ENCODE measurements at places on chromosomes 5 and 9.

DNA sequence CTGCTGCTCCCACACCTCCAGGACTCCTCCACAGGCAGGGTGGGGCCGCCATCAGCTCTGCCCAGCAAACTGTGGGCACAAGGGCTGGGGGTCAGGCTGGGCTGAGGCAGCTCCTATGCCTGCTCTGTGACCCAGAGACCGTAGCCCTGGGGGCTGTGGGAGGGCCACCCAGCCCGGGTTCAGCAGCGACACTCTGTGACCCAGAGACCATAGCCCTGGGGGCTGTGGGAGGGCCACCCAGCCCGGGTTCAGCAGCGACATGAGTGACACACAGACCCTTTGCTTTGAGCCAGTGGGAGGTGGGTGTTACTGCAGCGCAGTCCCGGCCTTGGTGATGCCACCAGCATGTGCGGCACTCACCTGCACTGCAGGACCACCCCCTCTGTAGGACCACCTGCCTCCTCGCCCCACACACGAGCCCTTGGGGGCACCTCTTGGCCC is 118.9 kb upstream of the LPCAT1 start:
- no peak for DNase-seq

- DNase-seq = no peak
Measured at GRCh38 chr5:87867281-87867680, 401.4 kb downstream of the TMEM161B start.

GRCh38 chr9:31574006-31574765 is 810.3 kb upstream of the ACO1 start:
- no peak for DNase-seq

- DNase-seq = no peak
Measured at GRCh38 chr9:32738501-32739172, 44.7 kb upstream of the TMEM215 start.

- no peak for DNase-seq
Measured at GRCh38 chr9:81116340-81117137, 572.8 kb downstream of the TLE1 start.

GRCh38 chr5:388266-389196 is 54.4 kb upstream of the EXOC3 start:
- no peak for DNase-seq

- no peak for DNase-seq
Measured at GRCh38 chr5:78633700-78634099, 14.9 kb downstream of the LHFPL2 start.

DNA sequence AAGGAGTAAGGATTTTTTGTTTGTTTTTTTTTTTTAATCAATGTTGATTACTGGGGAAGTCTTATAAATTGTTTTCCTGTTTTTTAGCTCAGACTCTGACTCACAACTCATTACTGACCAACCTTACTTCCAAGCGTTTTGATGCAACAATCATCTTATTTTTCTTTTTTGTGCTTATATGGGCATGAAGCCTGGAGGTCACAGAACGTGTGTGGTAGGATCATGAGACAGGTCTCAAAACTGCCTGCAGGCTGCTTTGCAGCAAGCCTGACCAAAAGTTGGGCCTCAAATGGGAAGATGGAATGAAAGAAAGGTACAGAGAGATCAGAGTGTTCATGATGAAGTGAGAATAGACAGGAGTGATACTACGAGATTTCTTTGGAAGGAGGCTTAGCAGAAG is 38.5 kb downstream of the SNCAIP start:
- DNase-seq = no peak

DNA sequence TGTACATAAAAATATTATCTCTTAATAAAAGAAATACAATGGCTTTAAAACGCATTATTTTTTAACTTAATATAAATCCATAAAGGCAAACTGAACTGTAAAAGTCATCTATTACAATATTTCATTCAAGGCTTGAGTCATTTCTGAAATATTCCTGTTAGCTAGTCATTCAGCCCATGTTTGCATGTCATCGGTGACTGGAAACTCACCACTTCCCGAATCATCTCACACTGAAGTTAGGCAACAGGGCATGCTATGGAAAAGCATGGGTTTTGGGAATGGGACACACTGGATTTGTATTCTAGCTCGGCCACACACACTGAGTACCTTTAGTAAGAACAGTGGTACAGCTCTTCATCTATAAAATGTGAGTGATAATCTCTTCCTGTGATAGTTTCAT is 691.1 kb upstream of the C9orf72 start:
- DNase-seq = no peak

DNA sequence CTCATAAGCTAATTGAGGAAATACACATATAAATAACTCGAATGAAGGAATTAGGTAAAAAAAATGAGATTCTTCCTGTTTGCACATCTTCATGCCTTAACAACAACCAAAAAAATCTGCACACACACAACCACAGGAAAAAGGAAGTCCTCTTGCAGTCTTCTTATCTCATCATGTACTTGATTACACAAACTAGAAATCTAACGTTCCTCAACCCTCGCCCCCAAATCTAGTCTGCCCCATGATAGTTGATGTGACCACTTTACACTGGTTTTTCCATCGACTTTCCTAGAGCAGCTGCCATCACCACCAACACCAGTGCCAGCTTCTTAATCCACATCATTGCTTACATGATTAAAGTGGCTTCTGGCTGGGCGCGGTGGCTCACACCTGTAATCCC is 31.2 kb upstream of the RNU6ATAC start:
- DNase-seq = no peak

DNA sequence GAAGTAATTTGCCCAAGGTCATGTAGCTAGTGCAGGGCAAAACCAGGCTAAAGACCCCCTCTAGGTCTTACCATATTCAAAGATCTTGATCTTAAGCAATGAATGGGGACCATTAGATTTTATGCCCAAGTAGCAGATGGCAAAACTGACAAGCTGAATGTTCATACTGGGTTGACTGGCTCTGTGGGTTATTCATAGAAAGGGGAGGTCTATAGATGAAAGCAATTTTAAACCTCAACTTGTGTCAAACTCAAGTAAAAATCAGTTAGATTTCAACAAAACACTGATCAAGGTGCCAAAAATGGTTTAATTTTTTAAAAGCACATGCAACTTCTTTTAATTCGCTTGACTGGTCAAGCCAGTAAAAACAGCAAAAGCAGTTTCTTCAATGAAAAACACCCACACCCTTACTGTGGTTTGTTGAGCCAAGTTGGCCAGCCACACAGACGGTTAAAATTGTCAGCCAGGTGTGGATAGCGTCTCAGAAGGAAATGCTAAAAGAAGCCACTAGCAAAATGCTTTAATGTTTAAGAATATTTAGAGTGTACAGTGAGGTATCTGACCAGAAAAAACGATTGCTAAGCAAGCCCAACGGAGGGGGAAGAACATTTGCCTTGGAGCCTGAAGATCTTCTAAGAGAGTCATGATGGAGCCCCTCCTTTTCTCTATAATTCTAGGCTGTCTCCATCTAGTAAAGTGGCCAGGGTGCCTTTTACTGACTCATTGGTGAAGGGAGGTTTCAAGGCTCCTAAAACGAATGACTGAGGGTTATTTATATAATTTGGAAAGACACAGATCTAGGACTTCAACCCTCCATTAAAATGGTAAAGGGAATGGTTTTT is 539.6 kb upstream of the CLINT1 start:
- DNase-seq = no peak

DNA sequence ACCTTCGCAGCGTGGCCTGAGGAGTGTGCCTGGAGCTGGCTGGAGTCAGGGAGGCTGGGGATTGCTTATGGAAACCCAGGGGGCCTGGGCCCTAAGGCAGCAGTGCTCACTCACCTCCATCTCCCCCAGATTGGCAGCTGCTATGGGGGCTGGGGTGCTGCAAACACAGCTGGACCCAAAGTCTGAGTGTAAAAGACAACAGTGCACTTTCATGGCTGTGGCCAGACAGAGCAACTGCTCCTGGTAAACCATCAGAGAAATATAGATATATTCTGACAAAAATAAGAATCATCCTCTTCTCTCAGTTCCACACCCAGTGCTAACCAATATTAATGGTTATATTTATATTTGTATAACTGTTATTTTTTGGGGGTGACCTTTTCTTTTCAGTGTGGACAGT is 123.9 kb downstream of the TENT4A start:
- DNase-seq = no peak

DNA sequence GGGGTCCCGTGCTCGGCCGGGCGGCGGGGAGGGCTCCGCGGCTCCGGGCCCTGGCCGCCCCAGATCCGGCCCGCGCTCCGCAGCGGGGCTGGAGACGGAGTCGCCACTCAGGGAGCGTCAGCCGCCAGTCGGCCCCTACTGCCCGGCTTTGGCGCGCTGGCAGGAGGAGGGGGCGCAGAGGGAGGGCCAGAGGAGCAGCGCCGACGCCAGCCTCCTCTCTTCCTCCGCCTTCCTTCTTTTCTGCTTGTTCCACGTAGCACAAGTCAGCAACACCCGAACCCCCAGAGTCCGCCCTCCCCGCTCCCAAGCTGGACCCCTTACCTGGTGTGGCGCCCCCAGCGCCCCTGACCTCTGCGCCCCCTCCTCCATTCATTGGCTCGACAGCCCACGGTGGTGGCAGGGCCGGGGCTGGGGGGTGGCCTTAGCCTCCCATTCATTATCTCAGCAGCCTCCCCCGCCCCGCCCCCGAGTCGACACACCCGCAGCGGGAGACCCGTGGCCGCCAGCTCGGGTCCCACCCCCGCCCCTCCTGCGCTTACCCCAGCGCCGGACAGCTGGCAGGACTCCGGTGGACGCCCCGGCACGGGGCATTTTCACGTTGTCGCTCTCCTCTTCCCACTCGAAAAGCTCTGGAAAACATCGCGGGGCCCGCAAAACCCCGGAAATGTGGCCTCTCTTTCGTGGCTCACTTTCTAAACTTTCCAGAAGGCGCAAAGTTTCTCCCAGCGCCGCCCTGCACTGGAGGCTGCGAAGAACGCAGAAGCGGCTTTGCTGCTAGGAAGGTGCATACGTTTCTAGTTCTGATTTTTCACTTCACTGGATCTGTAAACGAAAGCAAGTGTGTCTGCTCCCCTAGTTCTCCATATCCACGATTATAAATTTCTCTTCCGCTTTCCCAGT is at the start of gene LPAR1:
Gene LPAR1, minus strand, starts transcription at position 140 of the 900 bp plus-strand sequence. CDS start 66,353 bp downstream, outside the sequence.
- DNase-seq = no peak
